ENCODE measurements at places on chromosomes 4 and X.
A peak's percentile ranks its signal among the peaks of the same experiment; 100 is the strongest.

GRCh38 chrX:152958047-152958446 is 35.9 kb downstream of the PNMA5 start:
- no peak for DNase-seq

DNA sequence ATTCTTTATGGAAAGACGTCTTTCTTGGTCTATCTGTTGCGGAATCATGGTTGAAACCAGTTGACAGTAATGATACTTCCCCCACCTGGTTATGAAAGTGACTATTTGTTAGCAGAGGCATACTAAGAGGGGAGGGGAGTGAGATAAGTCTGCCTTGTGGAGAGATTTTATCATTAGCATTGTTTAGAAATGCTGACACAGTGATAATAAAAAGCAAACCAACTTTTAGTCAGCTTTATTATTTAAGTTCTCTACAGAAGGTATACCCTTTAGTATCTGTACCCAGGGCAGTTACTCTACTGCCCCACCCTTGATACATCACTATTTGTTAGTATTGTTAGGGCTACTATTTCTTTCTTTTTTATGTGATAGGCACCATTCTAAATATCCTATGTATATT is 26.9 kb upstream of the IL1RAPL2 start:
- DNase-seq = no peak

GRCh38 chrX:134737721-134738369 is 79.6 kb upstream of the PLAC1 start:
- no peak for DNase-seq

DNA sequence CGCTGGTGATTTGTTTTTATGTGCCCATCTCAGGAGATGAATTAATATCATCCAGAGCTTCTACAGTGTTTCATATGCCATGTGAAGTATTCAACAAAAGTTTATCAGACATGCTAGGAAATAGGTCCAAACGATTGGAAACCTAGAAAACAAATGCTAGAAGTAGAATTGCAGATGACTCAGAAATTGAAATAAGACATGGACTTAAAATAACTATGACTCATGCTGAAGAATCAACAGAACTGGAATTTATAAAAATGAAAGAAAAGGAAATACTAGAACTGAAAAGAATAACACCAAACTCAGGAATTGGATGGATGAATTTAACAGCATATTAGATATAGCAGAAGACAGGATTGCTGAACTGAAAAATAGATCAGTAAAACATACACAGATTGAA is 172.7 kb upstream of the GIMD1 start:
- peak; percentile 64 for DNase-seq

- peak; percentile 88 for DNase-seq
These were observed 9.4 kb downstream of the CHST7 start for GRCh38 chrX:46582966-46583365.

DNA sequence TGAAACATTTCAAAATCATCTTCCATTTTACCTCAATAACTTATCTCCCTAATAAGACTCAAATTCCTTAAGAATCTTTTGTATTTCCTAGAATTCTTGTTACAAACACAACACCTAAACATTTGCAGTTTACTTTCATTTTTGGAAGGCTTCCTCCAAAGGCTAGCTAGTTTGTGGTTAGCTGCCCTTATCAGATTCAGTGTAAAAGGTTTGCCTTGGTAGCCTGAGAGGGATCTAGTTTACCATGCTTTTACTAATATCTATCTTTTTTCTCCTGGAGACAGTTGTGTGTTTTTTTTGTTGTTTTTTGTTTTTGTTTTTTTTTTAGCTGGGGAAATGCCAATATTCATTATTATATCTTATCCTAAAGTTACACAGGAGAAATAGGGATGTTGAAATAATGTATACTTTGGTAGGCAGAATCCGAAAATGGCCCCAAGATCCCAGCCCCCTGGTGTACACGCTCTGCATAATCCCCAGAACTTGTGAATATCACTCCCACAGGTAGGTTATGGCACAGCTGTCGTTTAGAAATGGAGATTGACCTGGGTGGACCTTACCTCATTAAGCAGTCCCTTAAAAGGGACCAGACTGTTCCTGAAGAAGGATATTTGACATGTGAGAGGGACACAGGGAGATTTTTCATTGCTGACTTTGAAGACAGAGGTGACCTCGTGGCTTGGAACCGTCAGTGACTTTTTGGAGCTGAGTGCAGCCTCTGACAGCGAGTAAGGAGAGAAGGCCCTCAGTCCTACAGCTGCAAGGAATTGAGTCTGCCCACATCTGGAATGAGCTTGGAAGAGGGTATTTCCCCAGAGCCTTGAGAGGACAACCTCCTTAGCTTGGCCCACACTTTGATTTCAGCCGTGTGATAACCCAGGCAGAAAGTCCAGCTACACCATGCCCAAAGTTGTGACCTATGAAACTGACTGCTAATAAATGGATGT is 33.4 kb downstream of the SEPTIN11 start:
- DNase-seq = no peak

- peak; percentile 61 for DNase-seq
These were observed 19.5 kb upstream of the FGF2 start for GRCh38 chr4:122806981-122807679.

- DNase-seq = no peak
These were observed 129.7 kb upstream of the ZFP42 start for GRCh38 chr4:187865914-187866313.

GRCh38 chr4:88008122-88008742 is 797 bp downstream of the PKD2 start:
- peak; percentile 57 for DNase-seq

- DNase-seq = no peak
These were observed 152.0 kb downstream of the GRIA2 start for GRCh38 chr4:157372567-157372966.

DNA sequence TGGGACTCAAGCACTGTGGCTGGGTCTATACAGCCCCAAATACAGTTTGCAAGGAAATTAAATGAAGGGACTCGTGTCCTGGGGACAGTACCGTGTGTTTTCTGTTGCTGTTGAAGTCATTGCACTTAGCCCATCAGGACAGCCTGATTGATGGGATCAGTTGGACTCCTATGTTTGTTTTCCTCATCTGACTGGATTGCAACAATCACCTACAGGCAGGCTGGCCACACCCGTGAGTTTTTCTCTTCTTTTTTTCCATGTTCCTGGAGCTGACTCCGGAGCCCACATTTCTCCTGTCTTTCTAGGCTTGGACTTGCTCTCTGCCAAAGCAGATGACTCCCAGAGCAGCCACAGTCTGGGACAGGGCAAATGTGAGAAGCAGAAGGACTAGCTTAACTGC is 38.1 kb downstream of the RTL9 start:
- DNase-seq = no peak

- DNase-seq = no peak
These were observed 187.2 kb downstream of the KIT start for GRCh38 chr4:54844911-54845310.

DNA sequence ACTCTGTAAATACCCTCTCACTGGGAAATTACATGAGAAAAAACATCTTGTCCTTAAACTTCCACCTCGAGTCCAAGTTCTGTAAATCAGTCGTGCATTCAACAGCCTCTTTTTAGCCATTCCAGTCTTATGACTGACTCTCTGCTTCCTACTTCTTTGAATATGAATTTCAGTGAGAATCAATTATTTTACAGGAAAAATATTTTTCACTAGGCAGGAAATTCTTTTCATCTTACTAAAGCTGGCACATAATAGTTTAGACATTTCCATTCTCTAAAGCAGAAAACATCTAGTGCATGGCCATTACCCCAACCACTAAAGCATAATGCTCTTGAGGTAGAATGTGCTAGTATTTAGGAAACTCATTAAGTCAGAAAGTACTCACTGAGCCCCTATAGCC is 565.7 kb upstream of the FAT1 start:
- DNase-seq = peak; percentile 51

- DNase-seq = peak; percentile 48
These were observed 239.2 kb downstream of the DKK2 start for GRCh38 chr4:106796876-106797275.

DNA sequence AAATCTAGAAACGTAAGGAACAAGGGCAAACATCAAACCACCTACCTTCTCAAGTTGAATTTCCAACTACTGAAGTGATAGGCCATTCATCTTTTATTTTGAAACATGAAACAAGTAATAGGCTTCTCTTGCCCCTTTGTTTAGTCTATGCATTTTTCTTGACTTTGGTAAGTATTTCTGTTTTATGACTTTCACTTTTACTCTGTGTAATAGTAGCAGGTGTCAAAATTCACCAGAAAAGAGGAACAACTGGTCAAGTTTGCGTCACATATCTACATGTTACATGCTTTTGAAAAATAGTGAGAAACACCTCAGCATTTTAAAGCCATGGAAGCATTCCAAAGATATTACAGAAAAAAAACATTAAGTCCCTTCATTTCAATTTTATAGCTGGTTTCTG is 157.1 kb upstream of the FTHL17 start:
- no peak for DNase-seq

DNA sequence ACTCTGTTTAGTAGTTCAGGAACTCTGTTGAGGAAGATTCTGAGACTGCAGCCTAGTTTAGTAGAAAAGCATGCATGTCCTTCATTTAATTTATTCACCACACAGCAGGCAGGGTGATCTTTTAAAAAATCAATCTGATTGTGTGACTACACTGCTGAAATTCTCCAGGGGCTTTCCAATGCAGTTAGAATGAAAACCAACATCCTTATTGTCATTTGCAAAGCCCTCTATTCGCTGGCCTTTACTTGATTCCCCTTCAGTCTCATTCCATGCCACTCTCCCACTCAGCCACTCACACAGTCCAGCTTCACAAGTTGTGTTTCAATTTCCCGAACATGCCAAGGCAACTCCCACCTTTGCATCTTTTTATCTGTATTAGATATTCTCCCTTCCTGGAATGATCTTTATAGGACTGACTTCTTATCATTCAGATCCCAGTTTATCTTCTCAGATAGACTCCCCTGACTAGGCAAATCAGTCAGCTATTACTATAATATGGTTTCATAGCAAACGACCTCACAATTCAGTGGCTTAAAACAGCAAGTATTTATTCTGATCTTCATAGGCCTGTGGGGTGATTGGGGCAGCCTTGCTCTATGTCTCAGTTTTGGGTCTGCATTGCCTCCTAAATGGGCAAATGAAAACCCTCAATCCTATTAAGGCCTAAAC is 21.3 kb upstream of the FTHL17 start:
- DNase-seq = no peak

GRCh38 chr4:151882072-151882803 is 121.4 kb upstream of the GATB start:
- no peak for DNase-seq

- no peak for DNase-seq
These were observed 282.1 kb downstream of the GRIA2 start for GRCh38 chr4:157502656-157503055.

DNA sequence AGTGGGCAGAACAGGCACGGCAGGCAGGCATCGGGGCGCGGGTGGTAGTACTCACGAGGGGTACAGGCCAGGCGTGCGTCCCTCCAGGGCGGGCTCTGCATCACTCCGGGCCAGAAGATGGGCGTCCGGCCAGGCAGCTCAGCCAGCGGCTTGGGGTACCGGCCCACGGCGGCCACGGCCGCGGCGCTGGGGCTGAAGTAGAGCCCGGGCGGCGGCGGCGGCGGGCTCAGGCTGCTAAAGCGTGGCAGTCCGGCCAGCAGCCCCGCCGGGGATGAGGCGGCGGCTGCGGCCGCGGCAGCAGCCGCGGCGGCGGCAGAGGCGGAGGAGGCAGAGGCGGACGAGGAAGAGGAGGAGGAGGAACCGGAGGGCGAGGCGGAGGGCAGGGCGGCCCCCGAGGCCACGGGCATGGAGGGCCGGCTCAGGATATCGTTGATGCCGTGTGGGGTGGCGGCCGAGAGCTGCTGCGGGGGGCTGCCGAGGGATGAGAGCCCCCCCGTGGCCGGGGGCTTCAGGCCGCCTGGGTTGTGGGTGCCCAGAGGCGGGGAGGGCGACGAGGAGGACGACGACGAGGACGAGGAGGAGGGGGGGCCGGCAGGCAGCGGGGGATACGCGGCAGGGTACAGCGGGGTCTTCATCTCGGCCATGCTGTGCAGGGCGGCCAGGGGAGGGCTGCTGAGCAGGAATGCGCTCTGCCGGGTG is 1.4 kb downstream of the NKX6-1 start:
- no peak for DNase-seq

DNA sequence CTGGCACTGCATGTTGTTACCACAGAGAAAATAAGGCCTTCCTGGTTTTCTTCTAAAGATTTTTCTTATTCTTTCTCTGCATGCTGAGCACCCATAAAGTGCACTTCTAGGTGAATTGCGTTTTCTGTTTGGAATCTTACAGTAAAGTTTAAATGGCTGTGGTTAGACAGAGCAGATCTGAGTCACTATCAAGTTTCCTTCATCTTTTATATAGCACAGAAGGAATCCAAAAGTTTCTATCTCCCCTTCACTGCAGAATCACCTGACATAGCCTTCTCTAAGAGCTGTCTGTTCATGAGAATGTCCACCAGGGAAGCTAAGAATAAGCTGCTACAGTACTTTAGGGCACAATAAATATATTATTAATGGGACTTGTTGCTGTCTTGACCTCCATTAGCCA is 455.5 kb upstream of the FAM241A start:
- peak; percentile 50 for DNase-seq

GRCh38 chrX:154012336-154012991 is 7.2 kb downstream of the IRAK1 start:
- DNase-seq = no peak

DNA sequence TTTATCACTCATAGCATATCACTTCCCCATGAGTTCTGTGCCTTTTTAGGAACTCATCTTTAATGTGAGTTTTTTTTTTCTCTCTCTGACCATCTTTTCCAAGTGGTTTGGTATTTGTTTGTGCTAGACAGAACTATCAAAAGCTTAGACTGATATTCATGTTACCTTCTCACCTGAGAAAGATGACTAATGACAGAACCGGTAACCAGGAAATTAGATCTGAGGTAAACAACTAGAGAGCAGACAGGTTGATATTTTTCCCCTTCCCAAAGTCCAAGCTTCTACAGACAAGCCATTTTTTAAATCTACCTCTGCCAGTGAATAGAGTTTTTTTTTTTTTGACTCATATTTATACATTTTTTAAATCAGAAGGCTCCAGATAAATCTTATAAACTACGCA is 17.0 kb upstream of the SRD5A3 start:
- no peak for DNase-seq

GRCh38 chr4:79598801-79599200 is 190.8 kb upstream of the GK2 start:
- DNase-seq = no peak

GRCh38 chrX:43513085-43513484 is 143.0 kb upstream of the MAOA start:
- no peak for DNase-seq
